ENCODE measurements at places on chromosomes 7 and 10.

GRCh38 chr7:64888901-64889685 lies 14.0 kb upstream of the ZNF273 start:
- peak; percentile 18 for DNase-seq

DNA sequence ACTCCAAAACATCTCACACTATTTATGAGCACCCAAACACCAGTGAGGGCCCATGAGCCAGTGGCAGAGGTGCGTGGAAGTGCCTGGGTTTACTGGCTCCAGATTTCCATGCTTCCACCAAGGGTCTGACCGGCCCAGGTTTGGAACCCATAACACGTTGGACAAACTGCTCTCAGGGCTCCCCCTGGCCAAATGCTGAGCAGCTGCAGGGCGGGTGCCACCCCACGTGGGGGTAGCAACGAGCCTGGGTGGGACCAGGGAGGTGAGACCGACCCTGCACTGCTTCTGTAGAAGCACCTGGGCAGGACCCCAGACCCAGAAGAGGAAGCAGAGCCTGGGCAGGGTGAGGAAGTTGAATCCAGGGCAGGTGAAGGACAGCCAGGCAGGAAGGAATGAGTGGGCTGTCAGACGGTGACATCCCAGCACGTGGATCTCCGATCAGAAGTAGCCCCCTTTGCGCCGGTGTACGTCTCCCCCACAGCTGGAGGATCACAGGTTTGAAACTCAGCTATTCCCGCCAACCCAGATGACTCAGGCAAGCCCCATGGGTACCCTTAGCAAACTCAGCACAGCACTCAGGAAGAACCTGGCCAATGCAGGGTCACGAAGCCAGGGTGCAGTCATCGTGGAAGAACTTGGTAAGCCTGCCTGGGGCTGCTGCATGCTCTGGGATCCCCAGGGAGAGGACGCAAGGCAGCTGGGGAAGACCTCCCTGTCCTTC lies 100.4 kb upstream of the DDC start:
- DNase-seq, result peak; percentile 56

GRCh38 chr10:22958338-22958737 lies 30.5 kb downstream of the ARMC3 start:
- peak; percentile 35 for DNase-seq

- peak; percentile 59 for DNase-seq
Observed at GRCh38 chr7:108805808-108806397, 236.2 kb downstream of the DNAJB9 start.

DNA sequence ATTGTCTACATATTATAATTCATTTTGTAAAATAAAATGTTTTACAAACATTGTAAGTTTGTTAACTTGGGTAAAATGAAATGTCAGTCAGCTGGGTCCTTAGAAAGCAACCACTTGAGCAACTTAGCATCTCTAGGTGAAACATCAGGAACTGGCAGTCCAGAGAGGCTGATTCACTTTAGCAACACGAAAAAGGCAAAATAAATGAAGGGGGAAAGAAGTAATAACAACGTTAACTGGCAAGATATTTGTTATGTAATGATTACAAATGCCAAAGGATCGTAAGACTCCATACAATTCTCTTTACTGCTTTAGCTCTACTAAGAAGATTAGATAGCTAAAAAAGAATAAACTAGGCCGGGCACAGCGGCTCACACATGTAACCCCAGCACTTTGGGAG lies 5.0 kb downstream of the PDZD8 start:
- DNase-seq, result peak; percentile 55

GRCh38 chr10:120387326-120387725 lies 69.7 kb upstream of the PLPP4 start:
- peak; percentile 66 for DNase-seq

- DNase-seq, result no peak
Observed at GRCh38 chr7:1818575-1819258, 148.6 kb downstream of the ELFN1 start.

- peak; percentile 55 for DNase-seq
Observed at GRCh38 chr7:151063212-151063561, 3.8 kb downstream of the SLC4A2 start.

GRCh38 chr7:81260152-81260551 lies 341.3 kb upstream of the SEMA3C start:
- DNase-seq, result peak; percentile 20

GRCh38 chr10:115998301-115998700 lies 274.7 kb downstream of the GFRA1 start:
- DNase-seq, result no peak

- DNase-seq, result peak; percentile 17
Observed at GRCh38 chr10:50554995-50555568, 68.7 kb downstream of the SGMS1 start.

- DNase-seq, result no peak
Observed at GRCh38 chr7:151850491-151851124, 26.3 kb downstream of the PRKAG2 start.

DNA sequence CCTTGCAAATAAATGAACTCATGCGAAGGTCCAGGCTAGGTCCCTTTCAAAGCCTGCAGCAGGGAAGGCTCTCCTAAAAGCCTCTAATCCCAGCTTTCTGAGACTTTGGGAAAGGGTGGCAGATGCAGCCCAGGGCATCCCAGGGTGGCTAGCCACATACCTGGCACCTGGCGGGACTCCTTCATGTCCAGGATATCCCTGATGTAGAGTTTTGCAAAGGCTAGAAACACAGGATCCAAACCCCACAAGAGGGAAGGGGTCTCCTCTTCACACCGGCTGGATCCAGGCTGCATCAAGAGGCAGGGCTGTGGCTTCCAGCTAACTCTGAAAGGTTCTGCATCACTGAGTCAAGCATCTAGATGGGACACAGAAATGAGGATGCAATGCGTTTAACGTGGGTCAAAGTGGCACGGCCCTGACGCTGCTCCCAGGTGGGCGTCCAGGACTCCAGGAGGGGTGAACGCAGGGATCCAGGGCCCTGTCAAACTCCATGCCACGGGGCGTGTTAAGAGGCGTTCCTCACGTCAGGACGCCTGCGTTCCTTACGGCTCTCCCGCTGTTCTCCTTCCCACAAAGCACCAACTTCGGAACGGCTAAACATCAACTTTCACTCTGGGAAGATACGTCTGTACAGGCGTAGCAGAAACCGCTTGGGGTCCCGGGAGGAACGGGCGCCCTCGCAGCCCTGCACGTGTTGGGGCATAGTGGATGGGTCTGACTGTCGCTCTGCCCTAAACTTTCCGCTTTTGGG lies 507 bp downstream of the STN1 start:
- no peak for DNase-seq

GRCh38 chr7:119514326-119514725 lies 758.6 kb upstream of the KCND2 start:
- DNase-seq, result peak; percentile 2

DNA sequence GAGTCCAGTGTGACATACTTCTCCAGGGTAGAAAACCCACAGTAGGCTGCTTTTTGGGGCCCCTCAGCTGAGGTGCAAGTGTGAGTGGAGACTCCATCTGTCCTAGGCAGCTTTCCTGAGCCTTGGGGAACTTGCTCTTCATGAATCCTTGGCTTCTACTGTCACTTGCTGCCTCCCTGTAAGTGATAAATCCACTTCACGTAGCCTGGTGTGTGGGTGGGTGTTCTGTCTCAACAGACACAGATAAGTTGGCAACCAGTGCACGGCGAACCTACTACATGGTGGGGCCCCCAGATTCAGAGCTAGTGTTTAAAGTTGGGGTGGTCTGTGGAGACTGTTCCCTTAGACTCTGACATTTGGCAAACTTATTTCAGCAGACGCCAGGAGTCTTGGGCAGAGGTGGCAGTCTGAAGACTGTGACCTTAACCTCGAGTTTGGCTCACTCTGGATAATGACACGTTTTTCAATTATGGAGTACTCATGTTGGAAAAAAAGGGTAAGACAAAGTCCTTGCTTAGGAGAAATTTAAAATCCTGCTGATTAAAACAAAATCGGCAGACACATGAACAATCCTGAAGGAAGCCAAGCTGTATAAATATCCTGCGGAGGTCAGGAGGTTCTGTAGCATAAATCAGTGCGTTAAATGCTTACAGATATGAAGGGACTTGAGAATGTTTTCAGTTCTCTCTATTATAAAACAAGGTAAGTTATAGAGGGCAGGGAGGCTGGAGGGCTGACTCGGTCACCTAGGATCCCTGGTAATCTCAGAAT lies 376.9 kb downstream of the PHTF2 start:
- no peak for DNase-seq

DNA sequence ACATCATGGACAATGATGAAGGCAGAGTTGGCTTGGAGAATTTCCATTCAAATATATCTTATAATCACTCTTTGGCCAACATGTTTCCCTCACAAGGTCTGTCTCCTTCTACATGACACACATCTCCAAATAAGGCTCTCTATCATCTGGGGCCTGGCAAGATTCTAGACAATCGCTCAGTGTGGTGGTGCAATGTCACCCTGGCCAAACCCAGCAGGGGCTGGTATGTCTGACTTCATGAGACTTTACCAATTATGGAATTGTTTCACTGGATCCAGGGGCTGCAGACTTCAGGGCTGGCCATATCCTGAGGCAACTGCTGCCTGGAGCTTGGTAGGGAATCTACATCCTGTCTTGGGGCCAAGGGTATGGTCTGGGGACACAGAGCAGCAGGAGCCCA lies 319.0 kb downstream of the PLXNA4 start:
- no peak for DNase-seq

- DNase-seq, result peak; percentile 95
Observed at GRCh38 chr7:46191776-46192175, 270.7 kb upstream of the IGFBP3 start.

DNA sequence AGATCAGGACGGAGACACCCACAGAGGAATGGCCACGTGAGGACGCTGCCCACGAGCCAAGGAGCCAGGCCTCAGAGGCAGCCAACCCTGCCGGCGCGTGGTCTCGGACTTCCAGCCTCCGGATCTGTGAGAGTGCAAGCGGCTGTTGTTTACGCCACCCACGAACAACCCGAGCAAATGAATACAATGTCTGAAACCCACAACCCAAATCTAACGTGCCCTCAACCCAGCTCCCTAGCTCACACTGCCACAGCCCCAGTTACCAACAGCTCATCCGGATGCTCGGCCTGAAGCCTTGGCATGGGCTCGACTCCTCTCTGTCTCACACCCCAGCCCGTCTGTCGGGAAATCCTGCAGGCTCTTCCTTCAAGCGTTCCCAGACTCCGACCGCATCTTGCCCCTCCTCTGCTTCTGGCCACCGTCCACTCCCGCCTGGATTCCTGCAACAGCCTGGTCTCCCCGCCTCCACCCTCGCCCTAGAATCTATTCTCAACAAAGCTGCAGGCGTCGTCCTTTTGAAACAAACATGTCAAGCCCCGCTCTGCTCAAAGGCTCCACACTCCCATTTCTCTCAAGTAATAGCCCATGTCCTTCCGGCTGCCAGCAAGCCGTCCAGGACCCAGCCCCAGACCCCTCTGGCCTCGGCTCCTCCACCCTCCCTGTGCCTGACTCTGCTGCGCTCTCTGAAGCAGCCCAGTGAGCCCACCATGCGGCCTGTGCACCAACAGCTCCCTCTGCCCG lies 35.3 kb downstream of the STK32C start:
- no peak for DNase-seq

DNA sequence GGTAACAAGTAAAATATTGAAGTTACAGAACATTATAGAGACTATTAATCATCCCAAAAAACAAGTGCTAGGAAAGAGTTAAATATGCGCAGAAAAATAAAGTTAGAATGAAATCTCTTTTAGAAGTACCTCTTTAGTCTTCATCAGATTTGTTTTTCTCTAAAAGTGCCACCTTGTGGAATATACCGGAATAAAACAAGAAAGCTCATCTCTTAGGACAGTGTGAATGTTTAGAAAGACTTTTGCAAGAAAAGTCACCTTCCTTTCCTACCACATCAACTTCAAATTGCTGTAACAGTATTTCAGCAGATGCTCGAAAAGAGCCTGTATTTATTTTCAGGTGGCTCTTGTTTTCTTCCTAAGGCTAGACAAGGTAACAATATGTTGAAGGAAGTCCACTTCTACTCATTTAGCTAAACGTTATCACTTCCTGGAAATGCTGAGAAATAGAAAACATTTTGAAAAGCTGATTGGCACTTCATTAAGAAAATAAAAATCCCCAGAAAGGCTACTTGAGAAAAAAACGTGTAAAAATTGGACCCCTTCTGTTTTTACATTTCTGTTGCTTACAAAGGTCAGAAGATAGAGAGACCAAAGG lies 19.8 kb upstream of the FAM133B start:
- peak; percentile 43 for DNase-seq

DNA sequence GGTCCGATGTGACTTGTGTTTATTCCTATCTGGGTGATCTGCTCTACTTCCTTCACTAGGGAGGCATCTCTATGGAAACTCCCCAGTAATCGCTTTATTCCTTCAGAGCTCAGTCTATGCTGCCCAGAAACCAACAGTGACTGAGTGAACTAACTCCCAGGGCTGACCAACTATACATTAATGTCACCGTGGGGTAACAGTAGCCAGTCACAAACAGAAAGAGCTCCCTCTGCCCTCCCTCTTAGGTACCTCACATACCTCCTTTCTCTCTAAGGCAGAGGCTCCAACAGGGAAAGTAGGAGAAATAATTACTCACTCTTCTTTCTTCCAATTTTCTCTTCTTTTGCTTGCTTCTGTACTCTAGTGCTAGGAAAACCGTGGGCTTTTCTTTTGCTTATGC lies 855.0 kb downstream of the REEP3 start:
- no peak for DNase-seq

GRCh38 chr7:11130012-11130411 lies 156.3 kb downstream of the PHF14 start:
- peak; percentile 78 for DNase-seq

DNA sequence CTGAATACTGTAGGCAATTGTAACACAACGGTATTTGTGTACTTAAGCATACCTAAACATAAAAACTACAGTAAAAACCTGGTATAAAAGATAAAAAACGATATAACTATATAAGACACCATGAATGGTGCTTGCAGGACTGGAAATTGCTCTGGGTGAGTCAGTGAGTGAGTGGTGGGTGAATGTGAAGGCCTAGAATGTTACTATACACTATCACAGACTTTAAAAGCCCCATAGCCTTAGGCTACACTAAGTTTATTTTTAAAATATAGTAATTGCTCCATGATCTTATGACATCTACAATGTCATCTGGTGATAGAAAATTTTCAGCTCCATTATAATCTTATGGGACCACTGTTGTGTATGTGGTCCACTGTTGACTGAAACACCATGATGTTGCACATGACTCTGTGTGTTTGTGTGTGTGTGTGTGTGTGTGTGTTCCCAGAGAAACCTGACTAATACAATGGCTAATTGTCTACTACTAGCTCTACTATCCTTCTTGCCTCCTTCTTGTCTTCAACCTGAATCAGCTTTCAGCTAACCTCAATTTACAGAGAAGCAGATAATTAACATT lies 27.6 kb upstream of the PRPF18 start:
- DNase-seq, result peak; percentile 59
